NCI-H2171 treated with DMSO at 0.1 percent for 48 hours (cell line): ENCODE measurements at places on chromosomes 2 and 18.
A peak's percentile ranks its signal among the peaks of the same experiment; 100 is the strongest.

GRCh38 chr2:240922245-240922981 lies 16.3 kb downstream of the CROCC2 start:
- no peak for DNase-seq

DNA sequence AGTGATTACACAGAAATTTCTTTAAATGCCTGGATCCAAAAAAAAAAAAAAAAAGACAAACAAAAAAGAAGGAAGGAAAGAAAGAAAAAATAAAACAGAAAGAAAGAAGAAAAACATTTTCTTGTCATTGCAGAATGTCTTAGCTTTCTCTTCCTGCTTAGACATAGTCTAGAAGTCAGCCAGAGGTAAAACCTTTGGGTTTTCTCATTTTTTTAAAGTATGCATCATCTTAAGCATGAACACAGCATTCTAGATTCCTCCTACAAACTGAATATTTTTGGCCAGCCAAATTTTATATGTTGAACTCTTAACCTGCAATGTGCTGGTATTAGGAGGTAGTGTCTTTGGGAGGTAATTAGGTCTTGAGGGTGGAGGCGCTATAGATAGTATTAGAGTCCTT lies 243.9 kb downstream of the TRIB2 start:
- no peak for DNase-seq

- DNase-seq = no peak
Observed at GRCh38 chr2:2758793-2759367, 427.8 kb upstream of the MYT1L start.

GRCh38 chr18:37489998-37490397 lies 75.6 kb downstream of the CELF4 start:
- DNase-seq = no peak

- DNase-seq = no peak
Observed at GRCh38 chr18:12497296-12497695, 89.6 kb downstream of the PRELID3A start.

DNA sequence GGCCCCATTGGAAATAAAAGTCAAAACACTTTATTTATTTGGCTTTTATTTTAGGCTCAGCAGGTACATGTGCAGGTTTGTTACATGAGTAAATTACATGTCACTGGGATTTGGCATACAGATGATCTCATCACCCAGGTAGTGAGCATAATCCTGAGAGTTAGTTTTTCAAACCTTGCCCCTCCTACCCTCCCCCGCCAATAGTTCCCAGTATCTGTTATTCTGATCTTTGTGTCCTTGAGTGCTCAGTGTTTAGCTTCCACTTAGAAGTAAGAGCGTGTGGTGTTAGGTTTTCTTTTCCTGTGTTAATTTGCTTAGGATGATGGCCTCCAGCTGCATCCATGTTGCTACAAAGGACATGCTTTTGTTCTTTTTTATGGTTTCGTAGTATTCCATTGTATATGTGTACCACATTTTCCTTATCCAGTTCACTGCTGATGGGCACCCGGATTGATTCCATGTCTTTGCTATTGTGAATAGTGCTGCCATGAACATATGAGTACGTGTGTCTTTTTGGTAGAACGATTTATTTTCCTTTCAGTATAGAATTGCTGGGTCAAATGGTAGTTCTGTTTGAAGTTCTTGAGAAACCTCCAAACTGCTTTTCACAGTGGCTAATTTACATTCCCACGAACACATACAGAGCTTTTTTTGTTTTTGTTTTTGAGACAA lies 47.9 kb downstream of the ARMC9 start:
- no peak for DNase-seq

DNA sequence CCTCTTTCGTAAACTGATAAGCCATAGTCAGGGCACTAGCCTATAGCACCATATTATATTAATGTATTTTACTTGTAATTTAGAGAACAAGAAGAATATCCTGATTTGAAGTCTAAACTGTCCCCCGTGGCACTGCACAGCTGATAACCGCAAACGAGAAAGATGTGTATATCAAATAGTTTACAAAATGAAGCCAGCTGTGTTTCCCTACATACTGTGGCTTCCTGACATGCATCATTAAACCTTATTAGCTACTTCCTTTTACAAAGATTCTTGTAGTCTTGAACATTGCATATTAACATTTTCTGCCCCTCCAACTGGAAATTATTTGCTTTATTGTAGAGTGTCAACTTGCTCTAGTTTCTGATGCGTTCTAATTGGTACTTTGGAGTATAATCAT lies 153.5 kb upstream of the NFATC1 start:
- no peak for DNase-seq

- DNase-seq = no peak
Observed at GRCh38 chr2:216355711-216356110, 16.6 kb downstream of the MARCHF4 start.

DNA sequence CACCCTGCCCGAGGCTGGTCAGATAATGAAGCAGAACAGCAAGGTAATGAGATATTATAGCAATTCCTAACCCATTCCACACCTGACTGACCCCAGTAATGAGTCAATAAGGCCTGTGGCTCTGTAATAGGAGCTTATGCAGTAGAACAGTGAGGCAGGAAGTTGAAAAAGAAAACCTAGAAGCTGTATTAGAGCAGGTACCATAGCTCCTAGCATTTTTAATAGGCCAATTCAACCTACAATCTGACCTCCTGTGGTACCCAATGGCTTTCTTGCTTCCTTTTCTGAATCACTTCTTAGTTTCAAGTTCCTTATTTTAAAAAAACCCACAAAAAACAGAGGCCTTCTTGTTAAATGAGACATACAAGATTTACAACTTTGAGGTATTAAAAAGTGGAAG lies 43.6 kb upstream of the MAP2 start:
- peak; percentile 23 for DNase-seq

DNA sequence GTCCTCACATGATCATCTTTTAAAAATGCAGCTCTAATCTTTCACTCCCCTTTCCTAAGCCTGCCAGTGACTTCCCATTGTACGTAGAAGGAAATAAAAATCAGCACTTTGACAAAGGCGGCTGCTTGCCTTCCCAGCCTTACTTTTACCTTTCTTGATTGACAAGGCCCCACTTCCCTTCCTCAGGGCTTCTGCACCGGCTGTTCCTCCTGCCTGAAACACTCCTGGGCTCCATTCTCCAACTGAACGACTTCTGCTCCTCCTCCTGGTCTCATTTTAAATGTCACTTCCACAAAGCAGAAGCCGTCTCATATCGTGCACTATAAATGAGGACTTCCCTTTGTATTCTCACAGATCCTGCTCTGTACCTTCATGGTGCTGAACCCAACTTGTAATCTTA lies 56.1 kb downstream of the OSBPL6 start:
- no peak for DNase-seq

GRCh38 chr2:127064642-127065250 lies 42.2 kb downstream of the BIN1 start:
- peak; percentile 30 for DNase-seq

DNA sequence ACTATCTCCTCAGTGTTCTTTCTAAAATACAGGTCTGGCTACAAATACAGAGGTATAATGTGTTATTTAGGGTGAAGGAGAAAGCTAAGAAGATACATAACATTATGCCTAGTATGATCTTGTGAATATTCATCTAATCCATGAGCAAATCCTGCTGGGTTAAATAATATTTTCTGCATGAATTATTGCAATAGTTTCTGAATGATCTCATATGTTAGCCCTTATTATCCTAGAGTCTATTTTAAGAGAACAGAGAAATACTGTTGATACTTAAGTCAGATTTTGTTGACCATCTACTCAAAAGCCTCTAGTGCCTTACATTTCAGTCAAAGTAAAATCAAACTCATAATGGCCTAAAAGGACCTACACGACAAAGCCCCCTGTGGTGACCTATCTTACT lies 382.3 kb downstream of the FIGN start:
- DNase-seq = no peak

- DNase-seq = no peak
Observed at GRCh38 chr2:101446869-101447268, 28.0 kb downstream of the RFX8 start.

DNA sequence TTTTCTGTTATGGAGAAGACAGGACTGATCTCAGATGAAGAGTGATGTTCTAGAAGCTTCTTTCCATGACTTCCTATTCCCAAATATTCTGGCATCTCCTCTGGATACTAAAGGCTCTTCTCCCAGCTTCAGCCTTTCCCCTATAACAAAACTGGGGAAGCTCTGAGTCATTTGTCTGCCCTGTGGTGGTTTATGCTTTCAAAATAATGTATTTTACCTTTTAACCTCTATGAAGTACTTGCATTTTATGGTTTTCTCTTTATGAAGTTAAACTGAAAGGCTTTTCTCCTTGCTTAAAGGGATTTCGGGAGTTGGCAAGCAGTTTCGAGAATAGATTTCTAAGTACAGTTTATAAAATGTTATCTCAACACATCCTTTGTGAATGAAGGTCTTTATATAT lies 104.4 kb downstream of the TANC1 start:
- no peak for DNase-seq

- DNase-seq = no peak
Observed at GRCh38 chr2:224885291-224885690, 157.0 kb downstream of the DOCK10 start.

GRCh38 chr18:45725336-45725735 lies 1.4 kb downstream of the SLC14A1 start:
- DNase-seq = no peak

GRCh38 chr2:183250472-183250871 lies 126.2 kb downstream of the NUP35 start:
- no peak for DNase-seq

DNA sequence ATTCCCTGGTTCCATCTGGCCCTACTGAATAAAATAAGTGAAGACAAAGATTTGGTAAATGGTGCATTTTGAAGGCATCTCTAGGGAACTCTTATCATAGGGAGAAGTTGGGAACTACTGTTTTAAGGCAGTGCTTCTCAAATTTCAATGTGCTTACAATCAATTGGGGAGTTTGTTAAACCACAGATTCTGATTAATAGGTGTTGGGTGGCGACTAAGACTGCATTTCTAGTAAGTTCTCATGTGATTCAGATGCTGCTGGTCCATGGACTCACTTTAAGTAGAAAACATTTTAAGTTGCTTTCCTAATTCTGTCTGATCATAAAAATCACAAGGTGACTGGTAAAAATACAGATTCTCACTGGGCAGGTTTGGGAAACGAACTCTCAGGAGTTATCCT lies 14.6 kb downstream of the FARSB start:
- no peak for DNase-seq

GRCh38 chr2:27313882-27314645 lies 5.8 kb upstream of the UCN start:
- DNase-seq = no peak

GRCh38 chr2:226215902-226216503 lies 583.6 kb downstream of the IRS1 start:
- peak; percentile 28 for DNase-seq

DNA sequence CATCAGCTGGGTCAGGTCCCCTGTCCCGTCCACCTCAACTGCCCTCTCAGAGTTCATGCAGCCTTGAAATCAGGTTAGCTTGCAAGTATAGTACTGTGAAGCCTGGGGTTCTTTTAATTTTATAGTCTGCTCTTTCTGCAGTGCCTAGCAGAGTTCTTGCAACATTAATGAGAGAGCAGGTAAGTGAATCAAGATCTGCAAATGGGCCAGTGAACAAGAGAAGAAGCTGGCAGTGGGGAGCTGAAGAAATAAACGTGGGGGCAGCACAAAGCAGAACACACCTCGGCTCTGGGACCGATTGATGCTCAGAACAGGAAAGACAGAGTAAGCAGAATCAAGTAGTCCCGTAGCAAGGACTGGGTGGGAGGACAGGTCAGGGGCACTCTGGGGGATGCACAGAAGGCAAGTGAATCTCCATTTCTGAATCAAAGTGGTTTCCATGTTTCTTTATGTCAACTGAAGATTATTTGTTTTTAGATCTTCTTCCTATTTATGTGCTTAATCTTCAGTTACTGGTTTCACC lies 675.5 kb downstream of the RNF144A start:
- no peak for DNase-seq

- peak; percentile 90 for DNase-seq
Observed at GRCh38 chr2:134491771-134492441, 226.9 kb downstream of the TMEM163 start.

DNA sequence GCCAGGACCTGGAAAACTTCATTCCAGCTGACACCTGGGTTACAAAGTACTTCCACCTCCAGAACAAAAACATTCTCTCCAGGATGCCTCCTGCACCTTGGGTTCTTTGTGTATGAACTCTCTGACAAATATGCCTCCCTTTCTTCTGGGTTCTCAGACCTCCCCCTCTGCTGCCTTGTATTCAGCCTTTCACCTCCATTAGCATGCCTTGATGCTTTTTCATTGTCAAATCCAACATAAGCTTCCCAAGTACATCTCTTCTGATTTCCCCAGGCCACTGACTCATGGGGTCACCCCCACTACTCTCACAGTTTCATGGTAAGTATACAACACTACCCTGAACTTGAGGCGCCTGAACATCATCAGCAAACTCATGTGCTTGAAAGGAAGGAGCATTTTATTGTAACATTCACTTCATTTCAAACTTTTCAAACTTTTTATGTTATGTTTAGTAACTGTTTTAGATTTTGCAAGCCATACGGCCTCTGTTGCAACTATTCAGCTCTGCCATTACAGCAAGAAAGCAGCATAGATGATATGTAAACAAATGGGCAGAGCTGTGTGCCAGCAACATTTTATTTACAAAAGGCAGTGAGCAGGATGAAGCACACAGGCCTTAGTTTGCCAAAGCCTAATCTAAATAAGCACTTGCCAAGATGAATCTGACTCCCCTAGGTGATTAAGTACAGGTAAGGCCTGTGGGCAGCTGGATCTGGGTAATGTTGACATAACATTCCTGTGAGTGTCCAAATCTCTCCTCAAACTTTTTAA lies 32.5 kb upstream of the MRPS9 start:
- no peak for DNase-seq

- DNase-seq = no peak
Observed at GRCh38 chr2:49664827-49665226, 510.5 kb upstream of the FSHR start.

GRCh38 chr2:86035883-86036668 lies 69.6 kb downstream of the POLR1A start:
- DNase-seq = peak; percentile 100

DNA sequence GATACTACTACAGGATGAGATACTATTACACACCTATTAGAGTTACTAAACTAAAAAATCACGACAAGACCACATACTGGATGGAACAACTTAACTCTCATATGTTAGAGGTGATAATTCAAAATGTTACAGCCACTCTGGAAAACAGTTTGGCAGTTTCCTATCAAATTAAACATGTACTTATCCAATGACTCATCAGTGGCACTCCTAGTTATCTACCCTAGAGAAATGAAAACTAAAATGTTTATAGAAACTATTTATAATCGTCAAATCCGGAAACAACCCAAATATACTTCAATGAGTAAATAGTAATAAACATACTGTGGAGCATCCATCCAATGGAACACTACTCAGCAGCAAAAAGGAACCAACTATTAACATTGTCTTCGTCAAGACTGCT lies 137.0 kb upstream of the RBBP8 start:
- DNase-seq = no peak

- DNase-seq = no peak
Observed at GRCh38 chr2:230828272-230828961, 36.3 kb upstream of the ITM2C start.

- no peak for DNase-seq
Observed at GRCh38 chr18:8339210-8339609, 270.0 kb upstream of the RAB12 start.
